ENCODE measurements at places on chromosomes 1 and 21.
A peak's percentile ranks its signal among the peaks of the same experiment; 100 is the strongest.

GRCh38 chr1:244954359-244954758 lies 90.0 kb upstream of the HNRNPU start:
- no peak for DNase-seq

DNA sequence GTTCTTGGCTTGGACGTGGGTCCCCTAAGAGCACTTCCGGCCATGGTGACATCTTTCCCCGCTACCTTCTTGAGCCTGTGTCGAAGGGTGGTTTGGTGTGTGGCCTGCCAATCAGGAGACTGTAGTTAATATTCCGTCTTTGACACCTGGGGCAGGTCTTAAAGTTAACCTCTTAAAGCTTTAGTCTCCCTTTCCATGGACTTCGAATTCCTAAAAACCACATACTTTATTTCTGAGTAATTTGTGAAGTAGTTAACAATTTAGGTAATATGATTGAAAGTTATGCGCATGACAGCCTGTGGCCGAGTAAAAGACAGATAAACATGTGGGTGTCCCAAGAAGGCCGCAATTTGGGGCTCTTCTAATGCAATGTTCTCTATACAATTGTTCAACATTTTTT lies 10.2 kb upstream of the RAB29 start:
- DNase-seq = no peak

DNA sequence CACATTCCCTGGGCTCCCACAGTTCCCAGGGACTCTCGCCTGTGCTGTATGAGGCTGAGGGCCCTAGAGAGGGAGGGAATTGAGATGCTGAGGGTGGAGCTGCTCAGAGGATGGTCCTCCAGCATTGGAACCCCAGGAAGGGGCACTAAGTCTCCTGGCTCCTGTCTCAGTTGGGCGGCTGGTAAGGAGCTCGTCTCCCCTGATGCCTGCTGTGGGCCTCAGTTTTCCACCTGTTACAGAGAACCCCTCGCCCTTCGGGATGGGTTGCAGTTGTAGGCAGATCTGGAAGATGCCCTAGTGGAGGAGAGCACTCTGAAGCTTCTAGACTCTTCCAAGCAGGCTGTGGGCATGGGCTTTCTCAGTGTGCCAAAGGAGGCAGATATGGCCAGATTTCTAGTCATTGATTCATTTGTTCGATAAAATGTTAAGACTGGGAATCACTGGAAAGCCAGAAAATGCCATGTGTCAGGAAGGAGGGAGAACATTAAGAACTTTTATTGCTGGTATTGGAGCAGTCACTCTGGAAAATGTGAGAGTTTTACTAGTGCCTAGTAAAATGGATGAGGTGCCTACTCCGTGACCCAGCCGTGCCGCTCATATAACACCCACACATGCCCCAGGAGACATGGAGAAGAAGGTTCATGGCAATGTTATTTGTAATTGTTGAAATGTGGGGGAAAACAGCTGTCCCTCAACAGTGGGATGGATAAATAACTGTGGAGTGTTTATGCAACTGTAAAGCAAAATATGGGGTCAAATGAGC lies 828 bp upstream of the MYBPH start:
- no peak for DNase-seq

DNA sequence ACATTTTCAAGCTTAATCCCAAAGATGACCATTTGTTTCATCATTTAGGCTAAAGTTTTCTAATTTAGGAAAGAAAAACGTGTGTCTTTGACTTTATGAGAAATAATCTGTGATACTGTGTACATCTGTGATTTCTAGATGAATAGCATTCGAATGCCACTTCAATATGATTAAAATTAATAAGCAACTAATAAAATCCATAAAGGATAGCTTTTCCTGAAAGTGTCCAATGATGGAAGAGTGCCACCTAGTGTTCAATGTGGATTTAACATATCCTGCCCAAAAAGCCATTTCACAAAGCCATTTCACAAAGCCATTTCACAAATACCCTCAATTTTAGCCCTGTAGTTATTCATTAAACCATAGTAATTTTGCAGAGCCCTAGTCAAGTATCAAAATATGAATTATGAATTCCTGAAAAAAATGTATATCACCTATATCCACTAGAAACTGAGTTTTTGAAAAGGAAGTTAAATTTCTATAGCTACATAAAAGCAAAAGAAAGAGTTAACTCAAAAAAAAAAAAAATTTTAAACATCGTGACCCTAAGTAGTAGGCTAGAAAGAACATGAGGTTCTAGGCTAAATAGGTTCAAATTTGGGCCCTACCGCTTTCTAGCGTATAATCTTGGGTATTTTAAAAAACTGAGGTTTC lies 19.1 kb downstream of the NME7 start:
- DNase-seq = no peak

DNA sequence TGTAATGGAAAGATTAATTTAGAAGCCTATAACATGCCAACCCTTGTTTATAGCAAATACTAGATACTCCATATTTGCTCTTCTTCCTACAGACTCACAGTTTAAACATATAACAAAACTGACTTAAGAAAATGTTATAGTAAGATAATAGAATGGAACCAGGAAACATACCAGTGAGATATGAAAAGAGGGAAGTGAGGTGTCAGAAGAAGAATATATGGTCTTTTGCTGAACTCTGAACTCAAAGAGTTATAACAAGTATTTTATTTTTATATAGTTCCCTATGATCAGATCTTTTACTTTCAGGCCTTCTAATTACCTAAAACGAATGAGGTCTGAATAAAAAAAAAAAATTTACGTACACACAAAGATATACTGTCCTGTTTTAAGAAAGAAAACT lies 20.9 kb downstream of the TMED5 start:
- no peak for DNase-seq

- DNase-seq = peak; percentile 35
Measured at GRCh38 chr1:225697428-225697827, 44.5 kb upstream of the ENAH start.

GRCh38 chr1:65167586-65168242 lies 19.7 kb downstream of the AK4 start:
- DNase-seq = no peak

- peak; percentile 85 for DNase-seq
Measured at GRCh38 chr1:109619576-109620400, at the start of the genes AMPD2 and GNAT2. TSS of gene AMPD2 (plus strand) at chr1:109619837. CDS start at chr1:109621176, 1,339 bp downstream. TSS of gene GNAT2 (minus strand) at chr1:109619616. CDS start at chr1:109612870, 6,746 bp downstream.

GRCh38 chr1:65409314-65409713 lies 11.2 kb upstream of the LEPR start:
- no peak for DNase-seq

- no peak for DNase-seq
Measured at GRCh38 chr1:103283841-103284669, 175.7 kb upstream of the COL11A1 start.

GRCh38 chr1:77900687-77901293 lies 12.4 kb downstream of the NEXN start:
- DNase-seq = no peak

DNA sequence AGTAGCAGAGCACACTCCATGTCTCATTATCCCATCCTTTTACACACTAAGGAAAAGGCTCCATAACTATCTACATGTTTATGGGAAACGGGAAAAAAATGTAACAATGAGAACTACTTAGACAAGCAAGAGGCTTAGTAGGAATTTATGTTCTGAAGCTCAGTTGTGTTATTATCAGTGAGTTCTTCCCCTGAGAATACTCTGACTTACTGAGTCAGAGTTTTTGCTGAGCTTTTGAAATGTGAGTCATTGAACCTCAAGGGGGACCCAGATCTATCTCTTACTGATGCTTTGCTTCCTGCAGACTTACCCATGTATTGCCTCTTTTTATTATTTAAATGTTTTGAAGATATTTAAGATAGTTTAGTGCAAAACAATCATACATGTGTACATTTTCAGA lies 20.1 kb downstream of the CFHR5 start:
- DNase-seq = no peak

GRCh38 chr1:37288900-37289299 lies 185.5 kb upstream of the ZC3H12A start:
- DNase-seq = no peak

GRCh38 chr1:101745551-101746270 lies 251.0 kb downstream of the OLFM3 start:
- no peak for DNase-seq

DNA sequence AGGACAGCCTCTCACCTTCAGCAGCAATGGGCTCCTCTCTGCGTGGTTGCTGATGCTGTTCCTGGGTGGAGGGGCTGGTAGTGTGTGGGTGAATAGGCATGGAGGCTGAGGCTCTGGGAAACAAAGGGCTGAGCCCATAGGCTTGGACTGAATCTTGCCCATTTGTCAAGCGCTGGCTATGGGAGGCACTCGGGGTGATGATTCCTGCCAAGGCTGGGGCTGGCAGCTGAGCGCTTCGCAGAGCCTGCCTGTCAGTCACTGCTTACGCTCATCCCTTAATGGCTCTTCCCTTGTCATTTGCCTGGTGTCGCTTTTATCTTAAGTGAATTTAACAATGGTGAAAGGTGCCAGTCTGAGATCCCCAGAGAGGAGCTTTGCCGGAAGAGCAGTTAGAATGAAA lies 353.3 kb downstream of the PBX1 start:
- DNase-seq = no peak

DNA sequence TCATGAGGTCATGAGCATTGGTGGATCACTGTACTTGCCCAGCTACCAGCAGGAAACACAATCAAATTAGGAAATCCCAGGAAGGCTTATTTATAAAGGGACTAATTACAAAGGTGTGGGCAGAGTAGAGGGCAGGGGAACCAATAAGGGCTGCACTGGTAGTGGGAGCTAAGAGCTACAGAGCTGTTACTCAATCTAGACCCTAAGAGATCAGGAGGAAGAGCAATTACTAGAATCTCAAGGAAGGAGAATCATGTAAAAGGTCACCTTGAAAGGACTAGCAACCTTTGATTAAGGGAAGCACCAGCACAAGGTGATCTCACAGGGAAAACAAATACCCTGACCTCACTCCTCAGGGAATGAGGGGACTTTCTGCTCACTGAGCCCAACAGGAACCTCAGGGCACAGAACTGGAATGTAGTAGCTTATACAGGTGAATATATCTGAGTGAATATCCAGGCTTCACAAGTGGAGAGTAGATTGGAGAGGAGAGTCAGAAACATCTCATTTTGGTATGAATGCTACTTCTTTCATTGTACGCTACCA lies 66.8 kb downstream of the SAMSN1 start:
- no peak for DNase-seq

DNA sequence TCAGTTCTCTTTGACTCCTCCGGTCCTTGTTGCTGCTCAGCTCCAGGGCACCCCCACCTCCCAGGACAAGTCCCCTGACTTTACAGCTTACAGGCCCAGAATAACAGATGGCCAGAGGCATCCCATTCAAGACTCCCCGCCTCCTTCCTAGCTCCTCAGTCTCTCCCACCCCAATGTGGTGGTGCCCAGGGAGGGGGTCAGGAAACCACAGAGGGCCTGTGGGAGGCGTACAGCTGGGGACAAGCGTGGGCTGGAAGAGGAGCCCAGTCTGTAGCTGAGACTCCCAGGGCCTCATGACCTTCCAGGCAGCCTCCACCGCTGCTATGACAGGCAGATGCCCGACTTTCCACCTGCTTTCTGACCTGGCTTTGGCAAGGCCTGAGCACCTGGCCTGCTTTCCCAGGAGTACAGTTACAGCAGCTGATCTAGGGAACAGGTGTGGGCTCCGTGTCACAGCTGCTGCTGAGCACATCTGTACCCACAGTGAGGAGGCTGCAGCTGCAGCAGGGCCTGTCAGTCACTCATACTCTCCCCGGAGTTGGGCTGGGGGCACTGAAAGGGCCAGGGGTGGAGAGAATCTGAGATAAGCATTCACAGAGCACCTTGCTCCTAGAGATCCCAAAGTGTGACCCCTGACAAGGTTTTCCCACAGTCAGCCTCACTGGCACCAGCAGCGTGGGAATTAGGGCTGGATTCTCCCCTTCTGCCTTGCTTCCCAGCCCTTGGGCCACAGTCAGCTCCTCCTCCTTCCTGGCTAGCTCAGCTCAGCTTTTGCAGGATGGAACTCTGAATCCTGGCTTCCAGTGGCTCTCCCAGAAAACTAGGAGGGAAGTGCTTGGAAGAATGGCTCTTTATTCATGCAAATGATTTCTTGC lies 7.1 kb upstream of the NAV1 start:
- no peak for DNase-seq

DNA sequence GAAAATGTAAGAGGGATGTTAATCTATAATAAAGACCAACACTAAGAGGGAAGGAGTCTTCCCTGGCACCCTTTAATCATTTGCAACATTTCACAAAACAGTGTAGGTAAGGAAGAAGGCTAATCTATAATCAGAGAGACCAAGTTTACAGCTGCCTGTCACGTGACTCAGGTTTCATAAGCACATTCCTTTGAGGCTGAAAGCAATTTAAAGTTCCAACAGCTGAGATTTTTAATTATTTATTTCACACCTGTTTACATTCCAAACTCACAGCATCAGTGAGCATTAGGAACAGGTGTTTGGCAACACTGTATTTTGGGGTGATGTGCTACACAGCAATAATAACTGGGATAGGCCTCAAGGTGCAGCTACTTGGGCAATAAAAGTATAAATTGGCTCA lies 75.7 kb upstream of the PGBD5 start:
- DNase-seq = no peak

GRCh38 chr1:221429264-221429663 lies 312.6 kb downstream of the DUSP10 start:
- DNase-seq = no peak

- DNase-seq = no peak
Measured at GRCh38 chr1:7199077-7199779, 414.0 kb downstream of the CAMTA1 start.

DNA sequence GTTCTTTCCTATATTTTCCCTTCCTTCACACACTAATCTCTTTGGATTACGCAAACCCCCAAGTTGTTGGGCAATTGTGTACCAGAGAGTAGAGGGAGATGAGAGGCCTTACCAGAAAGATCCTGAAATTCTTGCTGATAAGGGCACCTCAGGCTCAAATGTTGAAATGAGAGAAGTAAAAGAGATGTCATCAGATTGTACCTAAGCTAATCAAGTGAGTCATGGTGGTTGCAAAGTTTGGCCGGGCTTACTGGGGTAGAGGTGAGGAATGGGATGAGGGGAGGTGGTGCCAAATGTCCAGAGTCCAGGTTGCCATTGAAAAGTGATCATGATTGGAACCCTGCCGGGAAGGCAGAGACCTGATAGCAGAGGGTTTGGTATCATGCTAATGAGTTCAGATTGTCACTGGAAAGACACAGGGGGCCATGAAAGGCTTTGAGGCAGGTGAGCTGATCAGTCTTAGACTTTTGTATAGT lies 43.1 kb downstream of the OPTC start:
- DNase-seq = peak; percentile 63

- DNase-seq = no peak
Measured at GRCh38 chr1:35588197-35588910, 15.2 kb downstream of the TFAP2E start.

GRCh38 chr1:47895279-47896125 lies 101.7 kb downstream of the TRABD2B start:
- no peak for DNase-seq

DNA sequence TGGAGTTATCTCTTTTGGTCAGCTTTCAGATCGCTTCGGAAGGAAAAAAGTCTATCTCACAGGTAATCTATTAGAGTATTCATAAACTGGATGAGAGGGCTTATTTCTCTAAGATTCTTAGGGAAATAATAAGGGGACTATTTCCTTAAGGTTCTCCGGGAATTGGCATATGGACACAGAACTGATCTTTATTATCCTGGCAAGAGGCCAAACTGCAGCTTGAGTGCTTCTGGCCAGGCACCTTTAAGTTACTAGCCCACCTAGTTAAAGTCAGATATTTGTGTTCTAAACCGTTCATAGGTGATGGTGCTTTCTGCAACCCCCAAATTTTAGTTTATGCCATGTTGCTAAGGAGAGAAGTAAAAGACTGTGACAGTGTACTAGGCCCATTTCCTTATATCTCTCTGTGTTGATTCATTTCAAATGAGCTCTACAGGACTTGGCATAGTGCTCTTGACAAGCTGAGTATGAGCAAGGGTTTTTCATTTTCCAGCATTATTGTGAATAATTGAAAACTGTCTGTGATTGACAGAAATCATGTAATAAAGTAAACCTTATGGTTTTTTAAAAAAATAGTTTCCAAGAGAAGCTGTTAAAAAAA lies 43.4 kb downstream of the SLC22A15 start:
- DNase-seq = no peak
